ENCODE measurements at places on chromosomes 12 and 14.

DNA sequence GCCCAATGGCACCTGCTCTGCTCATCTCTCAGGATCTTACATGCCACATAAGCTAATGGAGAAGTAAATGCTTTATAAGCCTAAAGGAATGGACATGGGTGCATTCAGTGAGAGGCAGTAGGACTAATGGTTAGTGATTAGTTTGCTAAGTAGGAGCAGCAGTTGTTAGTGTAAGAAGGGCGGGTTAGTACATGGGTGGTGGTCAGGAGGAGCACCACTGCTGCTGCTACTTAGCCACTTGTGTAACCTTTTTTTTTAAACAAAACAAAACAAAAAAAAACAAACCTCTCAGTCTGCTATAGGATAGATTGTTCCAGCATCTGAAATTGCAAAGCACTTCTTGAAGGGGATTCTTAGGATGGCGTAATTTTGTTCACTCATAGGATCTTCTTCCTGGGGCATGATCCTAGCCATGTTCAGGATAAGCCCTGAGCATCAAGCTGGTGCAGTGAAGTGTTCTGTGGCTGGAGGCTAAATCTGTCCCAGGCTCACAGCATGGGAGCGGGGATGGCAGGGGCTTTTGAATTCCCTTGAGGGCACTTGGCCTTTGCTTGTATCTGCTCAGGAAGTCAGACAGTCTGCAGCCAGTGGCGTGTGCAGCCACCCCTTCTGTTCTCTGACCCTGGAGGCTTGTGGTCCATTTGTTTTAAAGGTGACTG lies 63.6 kb downstream of the CHST11 start:
- no peak for DNase-seq

- no peak for DNase-seq
Measured at GRCh38 chr14:74684434-74684833, 28.4 kb downstream of the AREL1 start.

GRCh38 chr14:76138119-76138757 lies 13.5 kb upstream of the GPATCH2L start:
- no peak for DNase-seq

GRCh38 chr12:7151532-7151931 lies 21.4 kb downstream of the CLSTN3 start:
- no peak for DNase-seq

DNA sequence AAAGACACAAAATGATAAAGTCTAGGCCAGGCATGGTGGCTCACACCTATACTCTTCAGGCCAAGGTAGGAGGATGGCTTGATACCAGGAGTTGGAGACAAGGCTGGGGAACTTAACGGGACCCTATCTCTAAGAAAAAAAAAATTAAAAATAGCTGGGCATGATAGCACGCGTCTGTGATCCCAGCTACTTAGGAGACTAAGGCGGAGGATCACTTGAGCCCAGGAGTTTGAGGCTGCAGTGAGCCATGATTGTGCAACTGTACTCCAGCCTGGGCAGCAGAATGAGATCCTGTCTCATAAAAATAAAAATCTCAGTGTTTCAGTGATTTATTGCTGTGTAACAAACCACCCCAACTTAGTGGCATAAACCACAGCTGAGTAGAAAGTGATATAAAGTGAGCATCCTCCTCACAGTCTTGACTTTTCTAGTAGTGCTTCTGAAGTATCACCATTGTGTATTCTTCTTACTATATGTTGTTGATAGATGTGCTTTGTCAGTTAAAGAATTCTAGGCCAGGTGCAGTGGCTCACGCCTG lies 10.6 kb upstream of the ATF1 start:
- DNase-seq: no peak

All from CD4-positive, alpha-beta T cell treated with Interleukin-10 for 1 hour (primary cell).